Activated T-helper 17 cell treated with anti-CD3 and anti-CD28 coated beads, Interleukin-2, amount 50 U/mL, for 72 hours (primary cell): ENCODE measurements at places on chromosomes 13 and 19. TPM values are rescaled to one million over a fixed set of nuclear protein-coding genes. Genes with fewer than 3 reads are reported as not detected.

GRCh38 chr19:3266092-3266693 is 41.7 kb downstream of the CELF5 start:
- H3K27ac ChIP-seq, result no peak overlapping the region
- no peak overlapping the region for H3K4me3 ChIP-seq
- no peak for ATAC-seq

- H3K4me1 ChIP-seq, result peaks cover 10% of the 10 kb centered on the region
- no peak overlapping the region for H3K4me3 ChIP-seq
- H3K27ac ChIP-seq, result no peak overlapping the region
- H3K27me3 ChIP-seq, result peaks cover 7% of the 10 kb centered on the region
- no peak for ATAC-seq
These were observed 32.2 kb upstream of the TM9SF2 start for GRCh38 chr13:99469041-99469440.

GRCh38 chr13:99307648-99308339 is 595 bp upstream of the GPR183 start:
- H3K4me3 ChIP-seq, result peak overlapping the region; percentile 97
- peak; percentile 80 for ATAC-seq
- no peaks in the 10 kb centered on the region for H3K27me3 ChIP-seq
- peaks cover 49% of the 10 kb centered on the region for H3K4me1 ChIP-seq
- H3K27ac ChIP-seq, result peak overlapping the region; percentile 97

DNA sequence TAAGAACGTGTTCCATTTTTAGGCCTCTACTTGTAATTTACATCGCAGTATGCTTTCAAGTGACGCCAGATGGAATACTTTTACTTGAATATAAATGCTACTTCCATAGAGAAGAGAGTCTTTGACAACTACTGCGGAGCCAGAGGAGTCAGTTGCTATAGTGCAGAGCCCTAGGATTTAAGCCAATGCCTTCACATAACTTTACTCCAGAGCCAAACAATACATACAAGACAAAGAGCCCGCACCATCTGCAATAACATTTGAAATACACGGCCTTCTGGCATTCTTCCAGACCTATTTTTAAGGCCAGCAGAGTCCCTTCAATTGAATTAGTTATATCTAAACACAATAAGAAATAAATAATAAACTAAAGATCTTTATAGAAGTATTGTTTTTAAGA is 59.4 kb downstream of the XPO4 start:
- no peak overlapping the region for H3K27ac ChIP-seq
- peaks cover 52% of the 10 kb centered on the region for H3K36me3 ChIP-seq
- no peak for ATAC-seq
- no peaks in the 10 kb centered on the region for H3K4me1 ChIP-seq
- no peak overlapping the region for H3K4me3 ChIP-seq

- peaks cover 19% of the 10 kb centered on the region for H3K36me3 ChIP-seq
- peaks cover 38% of the 10 kb centered on the region for H3K4me1 ChIP-seq
- H3K4me3 ChIP-seq, result peak overlapping the region; percentile 37
- ATAC-seq, result peak; percentile 92
- H3K27me3 ChIP-seq, result no peaks in the 10 kb centered on the region
These were observed 19.7 kb downstream of the MED26 start for GRCh38 chr19:16608290-16608739.

- no peaks in the 10 kb centered on the region for H3K27me3 ChIP-seq
- H3K4me1 ChIP-seq, result no peaks in the 10 kb centered on the region
- no peak overlapping the region for H3K27ac ChIP-seq
- no peak overlapping the region for H3K4me3 ChIP-seq
- H3K36me3 ChIP-seq, result no peaks in the 10 kb centered on the region
These were observed 71.2 kb upstream of the ADGRE5 start for GRCh38 chr19:14310055-14310454.

DNA sequence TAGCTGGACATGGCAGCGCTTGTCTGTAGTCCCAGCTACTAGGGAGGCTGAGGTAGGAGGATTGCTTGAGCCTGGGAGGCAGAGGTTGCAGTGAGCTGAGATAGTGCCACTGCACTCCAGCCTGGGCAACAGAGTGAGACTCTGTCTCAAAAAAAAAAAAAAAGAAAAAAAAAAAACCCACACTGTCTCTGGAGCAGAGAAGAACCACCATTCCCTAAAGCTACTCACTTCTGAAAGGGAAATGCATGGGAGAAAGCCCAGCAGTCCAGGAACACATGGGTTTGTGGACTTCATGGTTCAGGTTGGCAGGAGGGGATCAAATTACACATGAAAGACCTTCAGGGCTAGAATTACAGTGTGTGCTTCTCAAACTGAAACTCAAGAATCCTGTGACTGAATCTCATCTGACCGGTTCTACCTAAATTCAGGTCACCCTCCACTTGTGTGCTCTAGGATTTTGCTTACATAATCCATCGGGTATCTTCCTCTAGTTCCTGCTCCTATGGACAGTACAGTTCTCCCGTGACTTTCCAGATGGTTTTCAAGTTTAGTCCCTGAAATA is 30.2 kb upstream of the CPB2 start:
- ATAC-seq, result no peak
- H3K4me1 ChIP-seq, result peaks cover 9% of the 10 kb centered on the region
- peaks cover 100% of the 10 kb centered on the region for H3K36me3 ChIP-seq

DNA sequence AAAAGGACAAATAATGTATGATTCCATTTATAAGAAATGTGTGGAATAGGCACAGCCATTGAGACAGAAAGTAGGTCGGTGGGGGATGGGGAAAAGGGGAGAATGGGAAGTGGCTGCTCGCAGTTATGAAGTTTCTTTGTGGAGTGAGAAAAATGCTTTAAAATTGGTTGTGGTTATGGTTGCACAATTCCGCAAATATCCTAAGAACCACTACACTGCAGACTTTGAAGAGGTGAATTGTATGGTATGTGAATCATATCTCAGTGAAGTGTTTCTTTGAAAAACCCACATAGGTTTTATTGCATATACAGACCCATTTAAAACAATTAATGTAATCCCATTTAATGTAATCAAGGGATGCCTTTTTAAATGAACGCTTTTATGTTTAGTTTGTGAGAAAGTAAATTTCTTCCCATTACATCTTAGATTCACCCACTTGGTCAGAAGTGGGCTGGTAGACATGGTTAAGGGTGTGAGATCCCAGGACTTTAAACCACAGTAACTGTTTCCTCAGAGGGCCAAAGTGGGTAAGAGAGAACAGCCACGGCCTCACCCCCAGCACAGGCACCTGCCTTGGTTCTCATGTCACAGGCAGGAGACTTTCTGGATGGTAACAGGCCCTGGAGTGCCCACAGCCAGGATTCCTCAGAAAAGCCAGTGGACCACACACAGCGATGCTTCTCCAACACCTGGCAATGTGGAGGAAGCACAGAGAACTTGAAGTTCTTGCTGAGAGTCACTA is 119.3 kb upstream of the GJB6 start:
- H3K36me3 ChIP-seq, result no peaks in the 10 kb centered on the region
- no peak for ATAC-seq
- H3K4me1 ChIP-seq, result peaks cover 18% of the 10 kb centered on the region
- no peak overlapping the region for H3K27ac ChIP-seq

GRCh38 chr13:111953546-111954178 is 113.3 kb upstream of the SOX1 start:
- peaks cover 4% of the 10 kb centered on the region for H3K27me3 ChIP-seq
- H3K36me3 ChIP-seq, result no peaks in the 10 kb centered on the region
- H3K4me1 ChIP-seq, result no peaks in the 10 kb centered on the region
- H3K4me3 ChIP-seq, result no peak overlapping the region
- ATAC-seq, result no peak

- no peak overlapping the region for H3K4me3 ChIP-seq
- ATAC-seq, result peak; percentile 91
- no peaks in the 10 kb centered on the region for H3K36me3 ChIP-seq
- no peak overlapping the region for H3K27ac ChIP-seq
These were observed 18.4 kb upstream of the KCTD15 start for GRCh38 chr19:33778089-33778791.

GRCh38 chr13:91248249-91248648 is 99.2 kb upstream of the MIR17HG start:
- no peaks in the 10 kb centered on the region for H3K36me3 ChIP-seq
- no peak for ATAC-seq
- H3K4me3 ChIP-seq, result no peak overlapping the region
- no peak overlapping the region for H3K27ac ChIP-seq
- H3K4me1 ChIP-seq, result no peaks in the 10 kb centered on the region

DNA sequence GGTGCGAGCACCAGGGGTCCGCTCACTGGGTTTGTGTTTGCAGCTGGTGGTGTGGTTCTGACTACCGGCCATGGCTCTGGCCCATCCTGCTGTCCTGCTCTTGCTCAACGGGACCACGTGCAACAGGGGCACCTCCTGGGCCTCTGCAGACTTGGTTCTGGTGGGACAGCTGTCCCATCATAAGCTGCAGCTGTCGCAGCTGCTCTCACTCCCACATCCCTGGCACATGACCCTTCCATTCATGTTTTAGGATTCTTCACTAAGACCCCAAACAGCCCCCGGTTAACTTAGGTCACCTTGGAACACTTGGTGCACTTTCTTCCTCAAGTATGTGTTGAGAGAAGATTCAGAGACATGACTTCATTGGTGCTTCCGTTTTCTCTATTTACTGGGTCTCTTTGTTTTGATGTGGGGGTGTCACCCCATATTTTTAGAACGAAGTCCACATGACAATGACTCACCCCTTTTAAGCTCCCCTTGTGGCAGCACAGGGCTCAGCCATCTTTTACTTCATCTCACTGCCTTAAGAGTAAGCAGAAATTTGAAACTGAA is 68.4 kb upstream of the ARHGEF7 start:
- H3K27me3 ChIP-seq, result peaks cover 8% of the 10 kb centered on the region
- H3K4me1 ChIP-seq, result peaks cover 13% of the 10 kb centered on the region
- H3K27ac ChIP-seq, result peak overlapping the region; percentile 78
- H3K36me3 ChIP-seq, result no peaks in the 10 kb centered on the region
- peak; percentile 73 for ATAC-seq
- peak overlapping the region; percentile 40 for H3K4me3 ChIP-seq

DNA sequence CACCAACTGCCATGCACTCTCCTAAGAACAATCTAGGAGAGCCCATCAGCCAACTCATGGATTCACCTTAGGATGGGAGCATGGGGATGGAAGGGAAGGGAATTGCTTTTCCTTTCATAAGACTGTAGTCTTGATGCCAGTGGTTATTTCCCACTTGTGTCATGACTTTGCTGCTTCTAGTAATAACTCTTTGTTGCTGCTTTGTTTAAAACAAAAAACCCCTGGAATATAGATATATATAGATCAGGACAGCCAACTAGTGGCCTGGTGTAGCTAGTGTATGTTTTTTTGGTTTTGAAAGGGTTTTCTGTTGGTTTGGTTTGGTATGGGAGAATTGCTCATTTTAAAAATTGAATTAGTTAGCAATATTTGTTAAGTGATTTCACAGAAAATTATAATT is 39.3 kb upstream of the KCTD4 start:
- no peaks in the 10 kb centered on the region for H3K27me3 ChIP-seq
- H3K4me1 ChIP-seq, result peaks cover 3% of the 10 kb centered on the region
- H3K27ac ChIP-seq, result no peak overlapping the region
- no peak overlapping the region for H3K4me3 ChIP-seq
- H3K36me3 ChIP-seq, result no peaks in the 10 kb centered on the region

- H3K4me1 ChIP-seq, result peaks cover 25% of the 10 kb centered on the region
- H3K4me3 ChIP-seq, result peak overlapping the region; percentile 99
- H3K27me3 ChIP-seq, result no peaks in the 10 kb centered on the region
These were observed 483 bp downstream of the HNRNPL start for GRCh38 chr19:38849147-38849859.

- no peak for ATAC-seq
- H3K4me1 ChIP-seq, result no peaks in the 10 kb centered on the region
- H3K36me3 ChIP-seq, result no peaks in the 10 kb centered on the region
- H3K27ac ChIP-seq, result no peak overlapping the region
- peaks cover 18% of the 10 kb centered on the region for H3K27me3 ChIP-seq
These were observed 11.5 kb downstream of the PTPRS start for GRCh38 chr19:5329141-5329540.

DNA sequence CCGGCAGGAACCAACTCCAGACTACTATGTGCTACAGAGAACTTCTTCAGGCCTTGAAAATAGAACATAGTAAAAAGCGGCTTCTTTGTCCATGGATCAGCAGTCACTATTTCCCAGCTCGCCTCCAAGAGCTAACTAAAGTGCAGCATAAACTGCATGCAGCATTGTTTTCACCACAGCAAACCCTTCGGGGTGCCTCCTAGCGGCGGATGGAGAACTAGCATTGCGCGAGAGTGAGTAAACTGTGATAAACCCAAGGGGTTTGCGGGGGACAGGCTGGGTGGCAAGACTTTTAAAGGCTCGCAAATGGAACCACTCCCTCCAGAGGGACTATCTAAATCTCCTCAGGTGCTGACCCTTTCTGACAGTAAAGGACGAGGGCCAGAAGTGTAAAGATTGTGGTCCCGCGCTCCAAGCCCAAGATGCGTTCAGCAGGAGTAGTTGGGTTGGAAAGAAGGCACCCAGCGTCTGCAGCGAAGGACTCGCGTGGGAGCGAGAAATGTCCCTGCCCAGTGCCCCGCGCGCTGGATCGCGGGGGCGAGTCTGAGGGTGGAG is 21.5 kb upstream of the SGCG start:
- H3K4me1 ChIP-seq, result no peaks in the 10 kb centered on the region
- no peak for ATAC-seq
- H3K27me3 ChIP-seq, result peaks cover 38% of the 10 kb centered on the region
- H3K27ac ChIP-seq, result no peak overlapping the region
- no peaks in the 10 kb centered on the region for H3K36me3 ChIP-seq
- peak overlapping the region; percentile 6 for H3K4me3 ChIP-seq

- peaks cover 97% of the 10 kb centered on the region for H3K36me3 ChIP-seq
- peaks cover 13% of the 10 kb centered on the region for H3K4me1 ChIP-seq
- no peaks in the 10 kb centered on the region for H3K27me3 ChIP-seq
- peak overlapping the region; percentile 54 for H3K4me3 ChIP-seq
- ATAC-seq, result peak; percentile 95
These were observed 13.5 kb upstream of the PLA2G4C start for GRCh38 chr19:48123907-48124651.

DNA sequence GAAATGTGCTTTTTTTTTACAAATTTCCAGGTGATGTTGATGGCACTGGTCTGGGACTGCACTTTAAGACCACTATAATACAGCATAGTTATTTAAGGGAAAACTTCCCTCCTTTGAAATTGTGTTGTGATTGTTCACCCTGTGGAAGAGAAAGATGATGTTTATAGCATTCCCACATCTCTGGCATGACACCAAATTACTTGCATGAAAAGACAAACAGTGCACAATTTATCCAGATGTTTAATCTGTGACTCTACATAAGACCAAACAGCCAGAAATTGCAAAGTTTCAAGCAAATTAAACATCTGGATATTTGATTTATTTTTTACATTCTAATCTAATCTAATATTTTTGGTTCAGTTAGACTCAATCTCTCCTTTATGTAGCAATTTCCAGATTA is 51.6 kb downstream of the UFM1 start:
- no peak for ATAC-seq
- no peaks in the 10 kb centered on the region for H3K36me3 ChIP-seq
- no peak overlapping the region for H3K4me3 ChIP-seq
- peaks cover 10% of the 10 kb centered on the region for H3K27me3 ChIP-seq

GRCh38 chr19:40639638-40639982 is 38.4 kb downstream of the LTBP4 start:
- H3K4me1 ChIP-seq, result peaks cover 2% of the 10 kb centered on the region
- no peak overlapping the region for H3K4me3 ChIP-seq
- no peak for ATAC-seq
- H3K27ac ChIP-seq, result no peak overlapping the region

GNG7 gene
- total RNA-seq, result not detected

KIR2DL1 gene
- total RNA-seq, result not detected

NUDT15 gene
- total RNA-seq, result 28.1 TPM

ARHGEF7 gene
- 127 TPM for total RNA-seq

ANGPTL8 gene
- total RNA-seq, result not detected

ERICH4 gene
- not detected for total RNA-seq

FGF21 gene
- not detected for total RNA-seq

FFAR1 gene
- 0.42 TPM for total RNA-seq

KLK10 gene
- not detected for total RNA-seq

ZNF345 gene
- total RNA-seq, result 5.0 TPM
